ENCODE measurements at places on chromosomes 6 and 20. TPM values are rescaled to one million over a fixed set of nuclear protein-coding genes. Genes with fewer than 3 reads are reported as not detected.

DNA sequence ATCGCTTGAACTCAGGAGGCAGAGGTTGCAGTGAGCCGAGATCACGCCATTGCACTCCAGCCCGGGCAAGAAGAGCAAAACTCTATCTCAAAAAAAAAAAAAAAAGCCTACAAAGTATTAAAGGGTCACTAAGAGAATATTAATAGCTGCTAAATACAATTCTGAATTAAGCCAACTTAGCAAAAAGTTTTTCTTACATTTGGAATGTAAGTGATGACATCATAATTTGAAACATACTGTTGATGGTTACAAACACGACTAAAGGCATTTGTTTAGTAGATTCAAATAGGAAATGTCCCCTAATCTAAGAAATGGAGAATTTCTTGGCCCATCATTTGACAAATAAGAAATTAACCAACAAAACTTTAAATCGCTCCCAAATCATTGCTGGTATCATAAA lies 282.8 kb downstream of the RNGTT start:
- no peaks in the 10 kb centered on the region for H3K27me3 ChIP-seq
- DNase-seq = no peak
- no peaks in the 10 kb centered on the region for H3K4me1 ChIP-seq
- H3K36me3 ChIP-seq = peaks cover 10% of the 10 kb centered on the region
- H3K4me3 ChIP-seq = no peak overlapping the region

DNA sequence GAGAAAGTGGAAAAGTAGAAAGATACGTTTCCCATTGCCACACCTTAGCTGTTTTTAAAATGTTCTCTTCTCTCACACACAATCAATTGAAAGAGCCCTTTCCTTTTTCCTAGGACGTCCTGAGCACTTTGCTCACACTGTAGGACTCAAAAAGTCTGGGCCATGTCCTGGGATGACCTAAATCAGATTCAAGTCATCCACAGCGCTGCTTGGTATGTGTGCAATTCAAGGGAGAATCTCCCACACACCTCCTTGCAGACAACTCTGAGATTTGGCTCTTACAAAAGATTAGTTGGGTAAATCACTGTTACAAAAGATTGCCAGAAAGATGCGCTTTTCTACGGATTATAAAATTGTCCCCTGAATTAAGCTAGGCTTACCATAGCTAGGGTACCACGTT lies 130.1 kb downstream of the RNASET2 start:
- H3K36me3 ChIP-seq = no peaks in the 10 kb centered on the region
- H3K27ac ChIP-seq = no peak overlapping the region
- H3K4me3 ChIP-seq = no peak overlapping the region
- no peak for DNase-seq
- H3K4me1 ChIP-seq = peaks cover 9% of the 10 kb centered on the region

DNA sequence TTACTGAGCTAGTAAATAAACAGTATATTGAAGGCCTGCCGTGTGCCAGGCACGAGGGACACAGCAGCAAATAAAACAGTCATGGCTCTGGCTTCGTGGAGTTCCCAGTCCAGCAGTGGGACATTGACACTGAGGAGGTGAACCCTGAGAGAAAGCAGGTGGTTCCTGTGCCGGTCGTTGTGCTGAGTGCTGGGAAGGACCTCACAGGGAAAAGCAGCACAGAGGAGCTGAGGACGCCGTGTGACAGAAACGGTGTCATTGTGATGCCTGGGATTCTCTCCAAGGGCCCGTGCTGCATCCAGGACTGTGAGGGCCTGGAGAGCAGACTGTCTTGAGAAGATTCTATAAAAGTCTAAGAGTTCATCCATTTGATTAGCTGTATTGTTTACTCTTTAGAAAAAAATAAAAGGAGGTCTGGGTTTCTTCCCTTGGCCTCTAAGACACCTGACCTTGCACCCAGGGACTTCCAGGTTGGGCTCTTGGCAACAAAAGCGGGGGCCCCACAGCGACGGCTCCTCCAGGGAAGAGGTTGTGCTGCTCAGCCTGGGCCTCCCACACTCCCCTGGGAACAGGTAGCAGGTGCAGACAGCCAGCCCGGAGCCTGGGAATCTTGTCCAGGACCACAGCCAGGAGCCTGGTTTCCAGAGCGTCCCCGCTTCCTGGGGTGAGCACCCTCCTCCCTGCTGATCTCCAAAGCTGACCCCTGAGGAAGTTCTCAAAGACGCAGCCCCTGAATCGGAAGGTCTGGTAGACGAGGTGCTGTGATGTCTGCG lies 251.2 kb upstream of the PMEPA1 start:
- no peak for DNase-seq
- no peak overlapping the region for H3K4me3 ChIP-seq
- no peaks in the 10 kb centered on the region for H3K36me3 ChIP-seq
- no peaks in the 10 kb centered on the region for H3K4me1 ChIP-seq
- H3K27me3 ChIP-seq = no peaks in the 10 kb centered on the region
- no peak overlapping the region for H3K27ac ChIP-seq

The LGSN gene
- 0.15 TPM for total RNA-seq

- H3K27me3 ChIP-seq = peaks cover 35% of the 10 kb centered on the region
- no peak overlapping the region for H3K27ac ChIP-seq
- no peak overlapping the region for H3K4me3 ChIP-seq
- H3K36me3 ChIP-seq = no peaks in the 10 kb centered on the region
- no peak for DNase-seq
These were observed 21.7 kb upstream of the BHLHE23 start for GRCh38 chr20:63028461-63028921.

The ADGRF4 gene
- not detected for total RNA-seq

DNA sequence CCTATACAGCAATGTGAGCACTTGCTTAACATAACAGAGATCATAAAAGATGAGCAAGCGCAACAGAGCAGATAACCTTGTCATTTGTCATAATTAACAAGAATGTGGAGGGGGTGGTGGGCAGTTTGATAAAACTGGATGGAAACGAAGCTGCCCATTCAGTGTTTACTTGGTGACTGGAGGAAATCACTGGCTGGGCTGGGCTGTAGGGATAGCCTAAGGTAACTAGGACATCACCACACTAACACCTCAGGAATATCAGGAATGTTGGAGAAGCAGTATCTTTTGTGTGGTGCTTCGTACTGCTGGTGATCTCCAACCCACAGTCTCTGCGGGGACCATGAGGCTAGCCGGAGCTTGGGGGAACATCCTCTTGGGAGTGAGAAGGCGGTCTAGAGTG lies 218.4 kb downstream of the HIVEP2 start:
- H3K36me3 ChIP-seq = no peaks in the 10 kb centered on the region
- H3K4me1 ChIP-seq = peaks cover 4% of the 10 kb centered on the region
- H3K27ac ChIP-seq = no peak overlapping the region
- no peak overlapping the region for H3K4me3 ChIP-seq
- no peaks in the 10 kb centered on the region for H3K27me3 ChIP-seq

The PRL gene
- total RNA-seq = not detected

The TNXB gene
- total RNA-seq = 6.4 TPM
